Fibroblast of the aortic adventitia (primary cell): ENCODE measurements at places on chromosomes 3 and 15. TPM values are rescaled to one million over a fixed set of nuclear protein-coding genes. Genes with fewer than 3 reads are reported as not detected.

DNA sequence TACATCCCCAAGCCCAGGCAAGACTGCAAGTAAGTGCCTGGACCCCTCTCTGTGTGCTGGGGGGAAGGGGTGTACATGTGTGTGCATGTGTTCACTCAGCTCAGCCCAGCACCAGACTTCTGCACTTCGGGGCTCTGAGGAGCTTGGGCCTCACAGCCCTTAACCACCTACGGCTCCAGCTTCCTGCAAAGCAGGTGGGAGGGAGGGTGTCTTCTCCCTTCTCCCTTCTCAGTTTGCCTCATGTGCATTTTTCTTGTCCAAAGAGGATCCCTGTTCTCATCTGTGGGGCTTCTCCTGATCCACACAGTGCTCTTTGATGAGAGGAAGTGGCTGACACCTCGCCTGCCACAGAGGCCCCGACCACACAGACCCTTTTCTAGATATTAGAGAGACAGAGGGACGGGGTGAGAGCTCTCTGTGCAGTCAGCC is 69.3 kb downstream of the MESD start:
- DNase-seq, result no peak

- DNase-seq, result peak; percentile 60
Observed at GRCh38 chr3:171328419-171329082, 131.7 kb downstream of the TNIK start.

GRCh38 chr3:49707113-49707480 is 12.4 kb downstream of the AMIGO3 start:
- DNase-seq, result no peak

- no peak for DNase-seq
Observed at GRCh38 chr15:72859757-72860145, 76.2 kb upstream of the ADPGK start.

DNA sequence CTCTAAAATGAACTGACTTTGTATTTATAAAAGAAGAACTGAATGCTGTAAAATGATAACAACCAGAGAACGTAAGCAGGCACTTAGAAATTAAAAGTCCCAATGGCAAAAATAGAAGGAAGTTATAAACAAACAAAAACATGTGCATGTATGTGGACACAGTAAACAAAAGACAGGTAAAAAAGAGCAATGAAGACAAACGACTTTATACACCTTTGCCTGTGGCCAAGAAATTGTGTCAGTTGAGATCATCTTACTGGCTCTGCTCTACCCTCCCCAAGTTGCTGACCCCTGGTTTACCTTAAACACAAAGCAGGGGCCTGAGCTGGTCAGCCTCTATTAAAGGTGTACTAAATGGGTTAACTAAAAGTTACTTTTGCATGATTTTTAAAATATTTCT is 41.7 kb upstream of the GP5 start:
- DNase-seq, result no peak

GRCh38 chr3:117137065-117137464 is 427.5 kb downstream of the TUSC7 start:
- no peak for DNase-seq

DNA sequence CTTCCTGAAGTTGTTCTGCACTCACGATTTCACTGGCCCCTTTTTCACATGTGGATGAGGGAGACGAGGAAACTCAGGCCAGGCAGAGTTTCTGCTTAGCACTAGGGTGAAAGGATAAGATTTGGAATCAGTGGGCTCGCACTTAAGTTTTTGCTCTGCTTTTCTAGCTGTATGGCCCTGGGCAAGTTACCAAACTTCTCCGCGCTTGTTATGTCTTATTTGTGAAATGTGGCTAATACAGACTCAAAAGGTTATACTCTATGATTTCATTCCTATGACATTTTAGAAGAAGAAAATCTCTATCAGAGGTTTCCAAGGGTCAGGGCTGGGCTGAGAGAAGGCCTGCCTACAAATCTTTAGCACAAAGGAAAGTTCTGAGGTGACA is 191.9 kb upstream of the LRIG1 start:
- no peak for DNase-seq

GRCh38 chr3:101273156-101273555 is 47.2 kb downstream of the IMPG2 start:
- DNase-seq, result no peak

GRCh38 chr15:66841953-66842681 is 140.1 kb downstream of the SMAD6 start:
- peak; percentile 91 for DNase-seq

DNA sequence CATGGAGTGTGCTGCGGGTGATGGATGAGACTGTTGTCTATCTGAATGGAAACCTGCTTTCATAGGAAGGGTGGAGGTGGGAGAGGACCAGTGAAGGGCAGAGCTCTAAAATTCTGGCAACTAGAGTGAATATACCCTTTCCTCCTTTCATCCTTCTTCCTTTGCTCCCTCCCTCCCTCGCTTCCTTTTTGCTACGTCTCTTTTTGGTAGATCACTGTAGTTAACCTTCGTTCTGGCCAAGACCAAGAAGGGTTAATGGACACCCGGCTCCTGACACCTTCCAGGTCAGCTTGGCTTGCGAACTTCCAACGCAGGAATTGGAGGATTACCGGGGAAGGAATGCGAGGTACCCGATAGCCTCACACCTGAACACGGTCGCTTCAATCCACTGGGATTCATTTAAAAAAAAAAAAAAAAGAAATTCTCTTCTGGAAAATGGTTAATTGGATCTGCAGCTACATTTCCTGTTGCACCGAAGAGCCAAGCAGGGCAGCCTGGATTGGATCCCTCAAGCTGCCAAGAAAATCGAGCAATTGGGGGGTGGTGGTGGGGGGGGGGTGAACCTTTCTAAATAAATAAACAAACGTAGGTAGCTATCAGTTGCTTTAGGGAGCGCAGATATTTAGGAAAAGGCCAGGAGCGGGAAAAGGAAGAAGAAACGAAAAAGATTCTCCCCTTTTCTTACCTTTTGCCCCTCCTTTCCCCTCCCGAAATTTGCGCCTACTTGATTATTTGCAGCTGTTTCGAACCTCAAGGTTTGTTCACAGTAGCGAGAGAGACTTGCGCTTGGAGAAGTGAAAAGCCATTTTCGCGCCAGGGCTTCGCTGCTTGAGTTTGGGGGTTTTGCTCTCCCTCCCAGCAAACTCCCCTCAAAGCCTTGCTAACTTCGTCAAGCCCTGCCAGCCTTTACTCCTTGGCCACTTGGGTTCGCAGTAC is 9.5 kb upstream of the NR2F2 start:
- no peak for DNase-seq

DNA sequence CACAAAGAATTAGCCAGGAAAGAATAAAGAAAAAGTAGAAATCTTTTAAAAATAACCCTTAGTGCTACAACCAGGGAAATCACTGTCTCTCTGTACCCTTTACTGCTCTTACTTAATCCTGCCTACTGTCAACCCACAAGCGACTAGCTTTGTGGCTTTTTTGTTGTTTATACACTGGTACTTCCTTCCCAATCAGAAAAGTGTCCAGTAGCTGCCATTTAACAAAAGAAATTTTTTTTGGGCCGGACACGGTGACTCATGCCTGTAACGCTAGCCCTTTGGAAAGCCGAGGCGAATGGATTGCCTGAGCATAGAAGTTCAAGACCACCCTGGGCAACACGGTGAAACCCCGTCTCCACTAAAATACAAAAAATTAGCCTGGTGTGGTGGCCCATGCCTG is 13.8 kb upstream of the FAM219B start:
- DNase-seq, result no peak

- no peak for DNase-seq
Observed at GRCh38 chr3:123692041-123692440, 107.2 kb upstream of the HACD2 start.

The LRRC31 gene
- total RNA-seq, result not detected in 2 replicates

The ZNF860 gene
- 0.33 and 1.2 TPM in 2 replicates for total RNA-seq

The LSMEM2 gene
- total RNA-seq, result not detected in 2 replicates

The MCF2L2 gene
- total RNA-seq, result 0.09 TPM in 1 of 2 replicates, not detected in the other

The CCDC80 gene
- total RNA-seq, result 614 and 2,284 TPM in 2 replicates

The PLSCR2 gene
- total RNA-seq, result not detected in 2 replicates

The CORO2B gene
- 8.1 and 23.3 TPM in 2 replicates for total RNA-seq

The CCR9 gene
- not detected in 2 replicates for total RNA-seq

The GABPB1 gene
- total RNA-seq, result 13.7 and 31.9 TPM in 2 replicates

The CRTAP gene
- total RNA-seq, result 109 and 323 TPM in 2 replicates
